ENCODE measurements at places on chromosomes 1 and 21.

- DNase-seq = no peak
These were observed 11.5 kb upstream of the ABCG1 start for GRCh38 chr21:42207426-42207825.

- DNase-seq = no peak
These were observed 72.3 kb downstream of the HUNK start for GRCh38 chr21:31945141-31945540.

DNA sequence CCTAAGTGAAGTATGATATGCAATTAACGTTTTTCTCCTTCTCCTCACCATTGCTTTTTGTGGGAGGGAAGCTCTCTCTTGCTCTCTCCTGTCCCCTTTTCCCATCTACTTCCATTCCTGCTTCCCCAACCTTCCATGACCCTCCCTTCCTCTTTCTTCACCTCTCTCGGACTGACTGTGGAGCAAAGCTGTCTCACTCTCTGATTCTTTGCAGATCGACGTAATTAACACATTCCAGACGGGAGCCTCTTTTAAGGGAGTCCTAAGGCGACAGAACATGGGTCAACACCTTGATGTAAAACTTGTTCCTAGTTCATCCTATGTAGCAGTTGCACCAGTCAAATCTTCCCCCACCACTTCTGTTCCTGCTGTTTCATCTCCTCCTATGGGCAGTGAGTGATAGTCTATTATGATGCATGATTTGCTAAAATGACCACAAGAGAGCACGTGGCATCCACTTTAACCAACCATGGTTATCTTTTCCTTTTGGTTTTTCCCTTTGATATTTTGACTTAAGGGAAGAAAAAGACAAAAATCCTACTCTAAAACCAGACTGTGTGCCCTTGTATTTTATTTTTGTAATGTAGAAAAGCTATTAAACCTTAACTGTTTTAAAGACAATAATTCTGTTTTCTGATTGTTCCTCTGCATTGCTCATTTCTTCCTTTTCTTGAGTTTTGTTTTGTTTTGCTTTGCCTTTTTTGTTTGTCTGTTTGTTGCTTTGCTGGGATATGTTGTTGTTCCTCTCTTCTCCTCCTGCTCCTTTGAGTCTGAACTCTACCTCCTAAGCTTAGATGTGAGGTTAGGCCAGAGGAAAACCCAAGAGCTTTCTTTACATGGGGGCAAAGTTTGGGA lies 31.7 kb upstream of the LAX1 start:
- DNase-seq = no peak

GRCh38 chr1:23657659-23658275 lies 33.8 kb upstream of the RPL11 start:
- peak; percentile 38 for DNase-seq

- DNase-seq = no peak
These were observed 242.1 kb downstream of the GRIK1 start for GRCh38 chr21:29697555-29698193.

DNA sequence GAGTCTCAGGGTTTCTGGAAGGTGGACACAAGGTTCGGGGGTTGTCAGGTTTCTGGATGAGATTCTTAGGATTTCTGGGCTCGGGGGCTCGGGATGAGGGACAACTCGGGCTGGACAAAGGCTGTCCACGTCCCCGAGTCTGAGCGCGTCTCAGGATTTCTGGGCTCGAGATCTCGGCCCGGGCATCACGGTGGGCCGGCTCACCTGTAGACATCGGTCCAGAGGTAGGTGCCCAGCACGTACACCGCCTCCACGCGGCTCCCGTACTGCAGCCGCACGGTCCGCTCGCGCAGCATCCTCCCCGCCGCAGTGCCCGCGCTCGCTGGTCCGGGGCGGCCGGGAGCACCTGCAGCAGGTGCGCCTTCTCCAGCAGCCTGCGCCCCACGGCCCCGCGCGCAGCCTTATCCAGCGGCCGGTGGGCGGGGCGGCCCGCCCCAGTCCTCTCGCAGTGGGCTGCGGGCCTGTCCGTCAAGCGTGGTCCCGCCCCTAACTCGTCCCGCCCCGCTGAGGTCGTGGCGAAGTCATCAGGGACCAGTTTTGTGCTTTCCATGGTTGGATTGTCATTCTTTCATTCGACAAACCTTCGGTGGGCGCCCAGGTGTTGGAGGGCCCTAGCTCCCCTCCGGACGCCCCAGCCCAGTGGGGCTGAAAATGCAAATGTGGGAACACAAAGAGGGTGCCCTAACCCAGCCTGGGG lies at the start of gene PADI2:
Gene PADI2, minus strand, starts transcription at position 376 of the 697 bp plus-strand sequence. Its CDS starts 80 bp downstream, at position 296.
- no peak for DNase-seq

GRCh38 chr1:162145966-162146696 lies 76.6 kb downstream of the NOS1AP start:
- no peak for DNase-seq

DNA sequence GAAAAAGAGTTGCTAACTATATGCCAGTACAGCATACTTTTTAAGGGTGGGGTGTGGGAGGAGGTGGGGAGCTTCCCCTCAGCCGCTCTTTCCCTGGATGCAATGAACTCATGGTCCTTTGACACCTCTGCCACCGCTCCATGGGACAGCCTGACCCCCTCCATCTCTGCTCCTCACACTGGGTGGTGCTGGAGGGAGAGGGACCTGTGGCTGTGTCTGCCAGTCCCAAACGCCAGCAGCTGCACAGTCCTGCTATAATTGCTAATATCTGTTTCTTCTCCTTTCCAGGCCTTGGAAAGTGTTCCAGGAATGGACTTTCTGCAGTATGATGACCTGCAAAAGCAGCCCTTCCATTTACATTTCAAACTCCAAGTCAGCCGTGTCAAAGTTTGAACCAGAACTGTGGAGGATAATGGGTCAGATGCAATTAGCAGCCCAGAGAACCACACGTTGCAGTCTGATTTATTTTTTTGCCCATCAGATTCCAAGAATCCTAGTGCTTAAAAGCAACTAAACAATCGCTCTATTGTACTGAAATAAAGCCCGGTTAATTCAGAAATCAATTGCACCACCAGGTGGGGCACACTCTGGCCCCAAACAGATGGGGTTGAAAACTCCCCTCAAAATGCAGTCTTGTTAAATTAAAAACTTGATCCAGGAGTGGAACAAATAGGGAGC lies 160.7 kb upstream of the LMO4 start:
- no peak for DNase-seq

DNA sequence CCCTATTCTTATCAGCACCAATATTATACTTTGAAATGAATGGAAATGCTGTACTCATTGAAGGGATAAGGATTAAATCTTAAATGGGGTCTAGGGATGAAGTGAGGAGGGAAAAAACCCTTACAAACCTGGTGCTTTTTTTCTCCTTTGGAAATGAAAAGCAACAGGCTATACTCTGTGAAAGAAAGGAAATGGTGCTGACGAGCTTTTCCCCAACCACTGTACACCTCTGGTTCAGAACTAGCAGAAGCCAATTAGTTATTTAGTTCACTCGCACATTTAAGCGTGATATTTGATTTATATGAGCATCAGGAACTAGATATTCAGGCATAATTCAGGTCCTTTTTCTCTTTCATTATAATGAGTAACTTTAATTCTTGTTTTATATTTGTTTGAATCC lies 74.5 kb upstream of the S1PR1 start:
- no peak for DNase-seq

GRCh38 chr1:212555426-212555825 lies 53.1 kb upstream of the ATF3 start:
- DNase-seq = no peak

DNA sequence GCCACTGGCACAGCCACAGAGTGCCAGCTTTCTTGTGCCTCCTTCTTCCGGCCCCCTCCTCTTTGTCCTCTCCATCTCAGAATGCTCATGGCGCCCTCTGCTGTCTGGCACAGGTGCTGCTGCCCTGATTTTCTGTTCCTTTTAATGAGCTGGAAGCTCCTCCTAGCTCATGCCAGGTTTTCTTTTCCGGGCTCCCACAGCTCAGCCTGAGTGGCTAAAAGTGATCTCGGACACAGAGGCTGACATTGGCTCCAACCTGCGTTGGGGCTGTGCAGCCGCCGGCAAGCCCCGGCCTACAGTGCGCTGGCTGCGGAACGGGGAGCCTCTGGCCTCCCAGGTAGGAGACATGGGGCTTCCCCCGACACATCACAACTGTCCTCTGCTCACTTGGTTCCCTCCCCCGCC lies 18.7 kb downstream of the CNTN2 start:
- peak; percentile 56 for DNase-seq

GRCh38 chr1:1881727-1882126 lies 9.2 kb downstream of the GNB1 start:
- no peak for DNase-seq

DNA sequence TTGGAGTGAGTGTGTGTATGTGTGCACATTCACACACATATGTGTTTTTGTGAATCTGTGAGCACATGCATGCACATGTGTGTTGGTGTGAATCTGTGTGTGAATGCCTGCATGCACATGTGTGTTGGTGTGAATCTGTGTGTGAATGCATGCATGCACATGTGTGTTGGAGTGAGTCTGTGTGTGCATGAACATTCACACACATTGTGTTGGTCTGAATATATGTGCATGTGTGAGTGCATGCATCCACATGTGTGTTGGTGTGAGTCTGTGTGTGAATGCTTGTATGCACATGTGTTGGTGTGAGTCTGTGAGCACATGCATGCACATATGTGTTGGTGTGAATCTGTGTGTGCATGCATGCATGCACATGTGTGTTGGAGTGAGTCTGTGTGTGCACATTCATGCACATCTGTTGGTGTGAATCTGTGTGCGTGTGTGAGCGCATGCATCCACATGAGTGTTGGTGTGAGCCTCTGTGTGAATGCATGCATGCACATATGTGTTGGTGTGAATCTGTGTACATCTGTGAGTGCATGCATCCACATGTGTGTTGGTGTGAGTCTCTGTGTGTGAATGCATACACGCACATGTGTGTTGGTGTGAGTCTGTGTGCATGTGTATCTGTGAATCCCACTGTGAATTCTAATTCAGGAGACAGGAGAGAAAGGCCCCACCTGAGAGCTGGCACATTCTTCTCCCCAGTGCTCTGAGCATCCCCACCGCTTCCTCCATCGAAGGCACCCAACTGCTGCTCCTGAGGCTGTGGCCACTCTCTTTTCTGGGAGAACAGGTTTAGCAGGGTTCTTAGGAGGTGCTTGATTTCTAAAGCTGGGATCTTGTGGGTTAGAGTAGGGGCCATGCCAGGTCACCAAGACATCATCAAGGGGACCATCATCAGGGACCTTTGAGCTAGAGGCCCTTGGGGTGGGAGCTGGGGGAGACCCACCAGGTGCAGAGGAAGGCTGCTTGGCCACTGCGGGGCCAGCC lies 117.5 kb upstream of the ARHGEF16 start:
- DNase-seq = no peak

- DNase-seq = no peak
These were observed 47.1 kb upstream of the SAMSN1 start for GRCh38 chr21:14593230-14593629.

DNA sequence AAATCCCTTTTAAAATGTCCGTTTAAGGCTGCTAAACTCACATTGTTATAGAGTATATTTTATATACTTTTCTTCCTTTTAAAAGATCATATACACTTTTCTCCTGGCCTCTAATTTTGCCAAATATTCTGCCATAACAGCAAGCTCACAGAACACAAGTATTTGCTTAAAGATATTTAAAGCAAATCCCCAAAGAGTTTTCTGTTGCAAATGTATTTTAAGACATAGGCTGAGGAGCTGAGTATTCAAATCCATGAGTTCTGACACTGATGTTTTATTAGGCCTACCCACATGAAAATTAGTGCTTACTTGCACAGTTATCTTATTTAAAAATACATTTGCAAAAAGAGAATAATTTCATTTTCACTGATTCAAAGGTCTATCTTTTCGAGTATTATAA lies 1.7 kb upstream of the PTPRC start:
- DNase-seq = no peak

- peak; percentile 1 for DNase-seq
These were observed 47.0 kb downstream of the SLC37A1 start for GRCh38 chr21:42560517-42561179.

GRCh38 chr1:90989990-90990389 lies 31.8 kb downstream of the ZNF644 start:
- DNase-seq = no peak

GRCh38 chr1:48203287-48203900 lies 19.1 kb upstream of the SLC5A9 start:
- no peak for DNase-seq

- no peak for DNase-seq
These were observed 10.1 kb downstream of the GLIS1 start for GRCh38 chr1:53728702-53729455.

GRCh38 chr1:150512846-150513245 lies 2.7 kb upstream of the FALEC start:
- DNase-seq = no peak

DNA sequence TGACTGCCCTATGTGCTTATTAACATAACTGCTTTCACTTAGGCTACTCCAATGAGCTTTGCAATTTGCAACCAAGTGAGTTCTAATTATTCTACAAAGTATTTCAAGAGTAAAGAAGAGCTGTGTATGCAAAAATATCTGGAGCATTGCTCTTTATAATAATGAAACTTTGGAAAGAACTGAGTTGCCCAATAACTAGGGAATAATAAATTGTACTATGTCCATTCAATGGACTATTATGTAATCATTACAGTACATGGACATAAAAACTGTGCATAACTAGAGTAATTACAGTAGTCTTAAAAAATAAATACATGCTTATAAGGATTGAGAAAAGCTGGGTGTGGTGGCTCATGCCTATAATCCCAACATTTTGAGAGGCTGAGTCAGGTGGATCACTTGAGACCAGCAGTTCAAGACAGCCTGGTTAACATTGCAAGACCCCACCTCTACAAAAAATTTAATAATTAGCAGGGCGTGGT lies 70.3 kb upstream of the JAK1 start:
- no peak for DNase-seq

GRCh38 chr1:109252893-109253802 lies 3.8 kb downstream of the CELSR2 start:
- DNase-seq = no peak

GRCh38 chr1:53678507-53678906 lies 60.5 kb downstream of the GLIS1 start:
- no peak for DNase-seq

- no peak for DNase-seq
These were observed 33.8 kb upstream of the IL20 start for GRCh38 chr1:206831650-206832049.

- no peak for DNase-seq
These were observed 48.6 kb downstream of the CEP350 start for GRCh38 chr1:180003026-180003695.

DNA sequence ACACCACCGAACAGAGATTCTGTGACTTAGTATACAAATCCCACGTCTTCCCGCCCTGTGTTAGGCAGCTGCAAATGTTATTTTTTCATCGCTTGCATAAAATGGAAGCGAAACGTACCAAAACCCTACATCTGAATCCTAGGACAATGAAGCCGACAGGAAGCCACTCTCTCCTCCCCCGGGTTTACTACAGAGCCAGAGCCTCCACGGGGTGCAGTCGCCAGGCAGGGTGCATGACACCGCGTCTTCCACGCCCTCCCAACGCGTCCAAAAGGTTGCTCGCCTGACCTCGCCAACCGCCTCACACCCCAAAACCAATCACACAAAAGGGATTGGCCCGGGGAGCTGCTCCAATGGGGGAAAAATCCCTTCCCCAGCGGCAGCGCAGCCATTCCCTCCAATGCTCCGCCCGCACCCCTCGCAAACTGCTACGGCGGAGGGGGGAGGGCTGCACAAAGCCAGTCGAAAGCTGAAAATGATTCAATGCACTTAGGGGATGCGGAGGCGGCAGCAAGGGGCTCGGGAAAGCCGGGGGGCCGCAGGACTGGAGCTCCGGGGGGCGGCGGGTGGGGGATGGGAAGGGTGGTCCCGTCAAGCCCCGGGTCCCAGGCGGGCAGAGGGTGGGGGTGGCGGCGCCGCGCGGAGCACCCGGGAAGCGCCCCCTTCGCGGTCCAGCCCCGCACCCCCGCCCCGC lies 701 bp downstream of the CEP170 start:
- peak; percentile 70 for DNase-seq
